Upper lobe of right lung (tissue), 1 donor: ENCODE measurements at places on chromosomes 7 and 10. TPM values are rescaled to one million over a fixed set of nuclear protein-coding genes. Genes with fewer than 3 reads are reported as not detected.

- H3K27ac ChIP-seq = no peak overlapping the region
- H3K27me3 ChIP-seq = no peaks in the 10 kb centered on the region
- H3K4me3 ChIP-seq = no peak overlapping the region
- H3K36me3 ChIP-seq = no peaks in the 10 kb centered on the region
- H3K4me1 ChIP-seq = peaks cover 15% of the 10 kb centered on the region
Observed at GRCh38 chr10:97280783-97281182, 11.7 kb downstream of the ARHGAP19 start.

DNA sequence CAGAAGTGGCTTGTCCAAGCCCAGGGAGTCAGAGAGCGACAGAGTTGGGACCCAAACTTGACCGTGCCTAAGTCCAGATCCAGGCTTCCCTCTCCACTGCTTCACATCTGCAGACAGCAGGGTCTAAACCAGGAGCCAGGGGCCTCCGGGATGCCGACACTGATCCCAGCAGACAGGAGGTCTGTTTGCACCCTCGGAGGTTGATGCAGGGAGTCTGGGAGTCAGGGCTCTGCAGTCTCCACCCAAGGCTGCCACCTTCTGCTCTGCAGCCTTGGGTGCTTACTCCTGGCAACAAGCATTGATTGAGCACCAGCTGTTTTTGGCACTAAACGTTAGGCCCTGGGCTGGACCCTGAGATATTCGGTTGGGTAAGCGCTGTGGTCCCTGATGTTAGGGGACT lies 21.0 kb downstream of the ELFN1 start:
- H3K27ac ChIP-seq = no peak overlapping the region
- H3K4me3 ChIP-seq = no peak overlapping the region
- no peaks in the 10 kb centered on the region for H3K4me1 ChIP-seq
- peak; percentile 40 for DNase-seq
- no peaks in the 10 kb centered on the region for H3K36me3 ChIP-seq

DNA sequence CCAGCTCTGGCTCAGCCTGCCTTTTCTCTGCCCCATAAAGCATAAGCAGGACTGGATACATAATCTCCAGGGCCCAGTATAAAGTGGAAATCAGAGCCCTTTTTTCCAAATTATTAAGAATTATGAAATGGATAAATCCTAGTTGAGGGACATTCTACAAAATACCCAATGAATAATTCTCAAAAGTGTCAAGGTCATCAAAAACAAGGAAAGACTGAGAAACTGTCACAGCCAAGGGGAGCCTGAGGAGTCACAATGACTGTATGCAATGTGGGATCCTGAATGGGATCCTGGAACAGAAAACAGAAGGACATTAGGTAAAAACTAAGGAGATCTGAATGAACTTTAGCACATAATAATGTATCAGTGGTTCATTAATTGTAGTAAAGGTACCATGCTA lies 4.8 kb upstream of the UNC5B start:
- H3K4me1 ChIP-seq = peaks cover 10% of the 10 kb centered on the region
- H3K27me3 ChIP-seq = peaks cover 16% of the 10 kb centered on the region
- no peak for DNase-seq
- no peak overlapping the region for H3K4me3 ChIP-seq

DNA sequence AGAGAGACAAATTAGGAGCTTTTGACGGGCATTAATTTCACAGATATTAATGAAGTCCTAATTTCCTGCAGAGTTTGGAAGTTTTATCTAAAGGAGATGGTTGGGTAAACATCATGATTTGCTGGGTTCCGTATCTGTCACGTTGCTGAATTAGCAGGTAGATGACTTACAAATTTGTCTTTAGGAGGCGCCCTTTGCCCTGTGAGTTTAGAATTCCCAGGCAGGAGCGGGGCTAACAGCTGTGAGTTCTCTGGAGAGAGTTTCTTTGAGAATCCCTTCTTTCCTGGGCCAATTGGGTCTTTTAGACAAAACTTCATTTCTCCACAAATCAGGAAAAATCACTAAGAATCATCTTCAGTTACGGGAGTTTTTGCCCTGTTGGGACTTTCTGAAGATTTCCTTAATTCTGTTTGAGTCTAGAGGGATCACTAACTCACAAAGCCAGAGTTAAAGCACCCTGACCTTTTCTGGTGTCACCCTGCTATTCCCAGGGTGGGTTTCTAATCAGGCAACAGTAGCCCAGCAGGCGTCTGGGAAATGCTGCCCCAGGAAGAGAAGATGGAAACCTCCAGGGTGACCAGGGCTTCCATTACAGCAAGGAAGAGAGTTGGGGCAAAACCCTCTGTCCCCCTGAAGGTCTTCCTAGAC lies 63.7 kb downstream of the PRKCQ start:
- H3K4me3 ChIP-seq = no peak overlapping the region
- H3K27me3 ChIP-seq = no peaks in the 10 kb centered on the region
- H3K36me3 ChIP-seq = no peaks in the 10 kb centered on the region

DNA sequence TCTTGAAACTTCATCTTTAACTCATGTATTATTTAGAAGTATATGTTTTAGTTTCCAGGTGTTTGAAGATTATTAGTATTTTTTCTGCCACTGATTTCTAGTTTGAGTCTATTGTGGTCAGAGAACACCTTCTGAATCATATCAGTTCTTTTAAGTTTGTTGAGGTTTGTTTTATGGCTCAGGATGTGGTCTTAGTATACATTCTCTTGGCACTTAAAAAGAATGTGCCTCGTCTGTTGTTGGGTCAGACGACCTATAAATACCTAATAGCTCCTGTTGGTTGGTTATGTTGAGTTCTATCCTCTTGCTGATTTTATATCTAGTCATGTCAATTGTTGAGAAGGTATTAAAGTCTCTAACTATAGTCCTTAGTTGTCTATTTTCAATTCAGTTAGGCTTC lies 15.9 kb downstream of the TDRD1 start:
- H3K4me3 ChIP-seq = no peak overlapping the region
- H3K27ac ChIP-seq = no peak overlapping the region
- H3K36me3 ChIP-seq = no peaks in the 10 kb centered on the region

The FIS1 gene
- total RNA-seq = 147 TPM

The KAZALD1 gene
- total RNA-seq = 8.4 TPM

- no peaks in the 10 kb centered on the region for H3K36me3 ChIP-seq
- peak; percentile 72 for DNase-seq
- H3K27ac ChIP-seq = no peak overlapping the region
- H3K4me1 ChIP-seq = no peaks in the 10 kb centered on the region
- no peaks in the 10 kb centered on the region for H3K27me3 ChIP-seq
Observed at GRCh38 chr7:74544706-74545469, 91.2 kb downstream of the GTF2IRD1 start.

DNA sequence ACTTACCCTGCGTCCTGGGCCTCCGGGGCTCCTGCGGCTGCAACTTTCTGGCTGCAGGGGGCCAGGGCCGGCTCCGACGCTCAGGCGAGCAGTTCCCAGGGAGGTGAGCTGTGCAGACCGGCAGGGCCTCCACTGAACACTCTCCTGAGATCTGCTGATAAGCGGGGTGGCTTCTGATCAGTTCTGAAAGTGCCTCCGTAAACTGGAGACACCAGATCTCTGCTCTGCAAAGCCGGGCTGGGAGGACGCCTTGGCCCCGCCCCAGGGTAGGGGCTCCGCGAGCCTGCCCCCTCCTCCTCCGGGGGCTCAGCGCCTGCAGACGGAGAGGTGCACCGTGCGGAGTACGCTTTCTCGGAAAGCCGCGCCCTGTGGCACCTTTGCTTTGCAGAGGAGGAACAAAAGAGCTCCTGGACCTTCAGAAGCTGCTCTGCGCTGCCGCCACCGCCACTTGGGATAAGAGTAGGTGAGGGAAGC lies 141.3 kb upstream of the VKORC1L1 start:
- H3K4me3 ChIP-seq = peak overlapping the region; percentile 46
- peak; percentile 77 for DNase-seq
- H3K27ac ChIP-seq = peak overlapping the region; percentile 13
- peaks cover 8% of the 10 kb centered on the region for H3K36me3 ChIP-seq

GRCh38 chr10:74991435-74991834 lies 120.0 kb upstream of the SAMD8 start:
- H3K27me3 ChIP-seq = no peaks in the 10 kb centered on the region
- no peak overlapping the region for H3K4me3 ChIP-seq
- no peak for DNase-seq
- H3K36me3 ChIP-seq = peaks cover 12% of the 10 kb centered on the region
- no peak overlapping the region for H3K27ac ChIP-seq
- H3K4me1 ChIP-seq = peaks cover 13% of the 10 kb centered on the region

- no peak overlapping the region for H3K4me3 ChIP-seq
- H3K27me3 ChIP-seq = no peaks in the 10 kb centered on the region
- no peak overlapping the region for H3K27ac ChIP-seq
- no peak for DNase-seq
Observed at GRCh38 chr7:29042824-29043231, 84.7 kb upstream of the TRIL start.

The LIPF gene
- not detected for total RNA-seq

The HTR7 gene
- 0.64 TPM for total RNA-seq

The GTF2IRD1 gene
- total RNA-seq = 30.5 TPM

- no peak overlapping the region for H3K27ac ChIP-seq
- H3K4me1 ChIP-seq = peaks cover 19% of the 10 kb centered on the region
- H3K4me3 ChIP-seq = no peak overlapping the region
- no peaks in the 10 kb centered on the region for H3K36me3 ChIP-seq
- H3K27me3 ChIP-seq = no peaks in the 10 kb centered on the region
Observed at GRCh38 chr10:34804306-34804705, 10.8 kb downstream of the PARD3 start.

DNA sequence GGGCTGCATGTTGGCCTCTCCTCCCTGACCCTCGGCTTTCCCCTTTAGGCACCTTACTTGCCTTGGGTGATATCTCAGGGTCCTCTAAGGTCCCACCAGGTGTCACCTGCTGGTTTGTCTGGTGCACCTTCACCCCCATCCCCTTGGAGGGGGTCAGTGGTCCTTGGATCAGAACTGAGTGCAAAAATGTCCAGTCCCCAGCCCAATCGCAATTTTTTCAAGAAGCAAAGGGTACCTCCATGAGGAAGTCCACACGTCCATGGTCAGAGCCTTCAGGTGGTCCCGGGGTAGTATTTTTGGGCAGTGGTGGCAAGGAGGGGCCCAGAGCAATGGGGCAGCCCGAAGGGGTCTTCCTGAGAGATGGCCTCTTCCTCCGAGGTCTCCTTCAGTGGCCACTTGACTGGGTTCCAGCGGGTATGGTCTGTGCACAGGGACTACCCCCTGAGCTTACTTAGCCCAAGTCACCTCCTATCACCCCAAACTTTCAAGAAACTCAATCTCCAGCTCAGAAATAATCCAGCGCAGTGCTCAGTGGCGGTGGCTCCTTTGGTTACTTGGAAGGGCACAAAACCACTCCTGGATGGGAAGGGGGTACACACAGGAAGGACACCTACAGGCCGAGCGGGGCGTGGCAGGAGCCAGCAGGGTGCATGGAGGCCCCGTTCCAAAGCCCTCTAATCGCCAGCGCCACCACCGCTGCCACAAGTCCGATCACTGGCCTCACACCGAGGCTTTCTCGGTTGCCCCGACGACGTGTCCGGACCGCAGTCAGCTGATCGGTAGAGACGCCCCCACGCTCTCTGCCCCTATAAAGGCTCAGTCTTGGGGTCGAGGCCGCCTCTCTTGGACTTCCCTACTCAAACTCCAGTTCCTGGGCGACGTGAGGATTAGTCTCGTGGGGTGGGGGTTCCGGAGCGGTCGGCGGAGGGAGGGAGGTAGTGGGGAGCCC lies 4.5 kb downstream of the SAP25 start:
- peak overlapping the region; percentile 61 for H3K27ac ChIP-seq
- no peaks in the 10 kb centered on the region for H3K27me3 ChIP-seq
- H3K4me3 ChIP-seq = peak overlapping the region; percentile 42
- H3K36me3 ChIP-seq = peaks cover 3% of the 10 kb centered on the region

The DPYSL4 gene
- total RNA-seq = 1.7 TPM

DNA sequence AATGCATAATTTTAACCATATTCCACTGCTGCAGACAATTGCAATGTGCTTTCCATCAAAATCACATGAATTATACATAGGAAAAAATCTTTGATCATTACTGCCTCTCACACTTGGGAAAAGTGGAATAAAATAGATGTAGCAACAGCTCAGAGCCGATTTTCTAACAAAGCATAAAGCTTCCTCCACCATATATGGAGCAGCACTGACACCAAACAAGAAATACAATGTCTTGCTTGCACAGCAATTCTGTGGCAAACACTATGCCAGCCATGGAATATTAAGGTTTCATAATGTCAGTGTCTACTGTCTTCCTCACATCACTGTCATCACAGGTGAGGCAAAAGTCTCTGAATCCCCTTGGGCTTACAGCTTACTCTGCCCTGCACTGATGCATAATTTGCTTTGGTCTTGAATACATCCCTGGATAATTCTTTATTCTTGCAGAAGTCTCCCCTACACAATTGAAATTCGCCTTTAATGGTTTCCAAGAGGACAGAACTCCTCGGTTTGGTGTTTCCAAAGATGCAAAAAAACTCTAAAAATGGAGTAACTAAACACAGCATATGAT lies 198.5 kb downstream of the CACNA2D1 start:
- no peaks in the 10 kb centered on the region for H3K4me1 ChIP-seq
- no peak overlapping the region for H3K4me3 ChIP-seq
- DNase-seq = no peak
- no peaks in the 10 kb centered on the region for H3K27me3 ChIP-seq

DNA sequence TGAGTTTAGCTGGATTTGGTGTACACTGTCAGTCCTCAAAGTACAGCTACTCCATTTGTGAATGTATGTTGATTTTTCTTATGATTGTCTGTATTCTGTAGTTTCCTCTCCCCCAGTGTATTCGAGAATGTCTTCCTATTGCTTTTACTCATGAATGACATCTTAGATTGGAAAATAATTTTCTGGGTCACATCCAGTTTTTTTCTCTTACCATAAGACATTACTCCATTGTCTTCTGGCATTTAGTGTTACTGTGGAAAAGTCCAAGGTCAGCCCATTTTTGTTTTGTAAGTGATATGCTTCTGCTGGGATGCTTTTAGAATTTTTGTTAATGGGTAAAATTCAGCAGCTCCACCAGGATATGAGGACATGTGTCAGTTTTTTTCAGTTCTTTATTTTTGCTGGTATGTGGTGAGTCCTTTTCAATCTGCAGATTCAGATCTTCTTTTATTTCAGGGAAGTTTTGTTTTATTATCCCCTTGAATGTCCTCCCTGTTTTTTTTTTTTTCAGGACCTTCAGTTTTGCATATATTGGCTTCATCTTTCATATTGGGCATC lies 33.6 kb downstream of the WAC start:
- H3K4me1 ChIP-seq = peaks cover 45% of the 10 kb centered on the region
- DNase-seq = no peak
- H3K4me3 ChIP-seq = no peak overlapping the region
- H3K36me3 ChIP-seq = peaks cover 2% of the 10 kb centered on the region
- no peak overlapping the region for H3K27ac ChIP-seq

GRCh38 chr7:105647591-105647990 lies 66.3 kb upstream of the EFCAB10 start:
- no peak overlapping the region for H3K4me3 ChIP-seq
- no peaks in the 10 kb centered on the region for H3K27me3 ChIP-seq
- peaks cover 2% of the 10 kb centered on the region for H3K36me3 ChIP-seq
- peaks cover 9% of the 10 kb centered on the region for H3K4me1 ChIP-seq
- no peak for DNase-seq
- no peak overlapping the region for H3K27ac ChIP-seq
